Fibroblast of lung (primary cell): ENCODE measurements at places on chromosomes 13 and 19.

GRCh38 chr13:78015782-78016181, 97.2 kb upstream of the EDNRB start:
- DNase-seq = no peak

DNA sequence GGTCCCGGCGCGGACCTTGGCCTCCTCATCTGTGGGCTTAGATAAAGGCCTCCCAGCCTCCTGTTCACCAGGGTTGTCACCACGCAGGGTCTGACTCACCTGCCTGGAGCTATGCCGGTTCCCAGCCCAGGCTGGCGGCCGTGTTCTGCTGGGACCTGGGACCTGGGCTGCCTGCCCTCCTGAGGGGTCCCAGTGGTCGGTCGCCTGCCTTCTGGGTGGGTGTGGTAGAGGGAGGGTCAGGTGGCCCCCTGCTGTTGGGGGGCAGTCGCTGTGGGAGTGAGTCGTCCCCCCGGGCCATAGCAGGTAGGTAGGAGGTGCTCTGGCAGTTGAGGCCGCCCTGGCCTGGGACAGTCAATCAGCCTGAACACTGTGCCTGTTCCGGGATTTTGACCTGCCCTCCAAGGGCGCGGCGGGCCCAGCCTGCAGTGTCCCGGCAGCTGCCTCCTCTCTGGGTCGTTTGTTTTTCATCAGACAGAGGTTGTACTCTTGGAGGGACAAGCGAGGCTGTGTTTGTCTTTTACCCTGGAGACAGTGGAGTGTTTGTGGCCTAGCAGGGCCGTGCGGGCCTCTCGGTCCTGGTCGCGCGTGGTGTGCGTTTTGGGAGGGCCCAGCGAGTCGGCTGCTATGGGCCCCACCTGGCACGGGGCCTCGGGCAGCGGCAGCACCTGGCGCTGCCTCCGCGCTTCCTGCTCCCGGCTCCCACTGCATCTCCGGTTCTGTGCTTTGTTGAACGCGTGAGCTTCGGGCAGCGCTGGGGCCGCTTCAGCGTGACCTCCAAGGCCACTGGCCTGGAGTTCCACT, 2.6 kb downstream of the ADAT3 start:
- DNase-seq = no peak

DNA sequence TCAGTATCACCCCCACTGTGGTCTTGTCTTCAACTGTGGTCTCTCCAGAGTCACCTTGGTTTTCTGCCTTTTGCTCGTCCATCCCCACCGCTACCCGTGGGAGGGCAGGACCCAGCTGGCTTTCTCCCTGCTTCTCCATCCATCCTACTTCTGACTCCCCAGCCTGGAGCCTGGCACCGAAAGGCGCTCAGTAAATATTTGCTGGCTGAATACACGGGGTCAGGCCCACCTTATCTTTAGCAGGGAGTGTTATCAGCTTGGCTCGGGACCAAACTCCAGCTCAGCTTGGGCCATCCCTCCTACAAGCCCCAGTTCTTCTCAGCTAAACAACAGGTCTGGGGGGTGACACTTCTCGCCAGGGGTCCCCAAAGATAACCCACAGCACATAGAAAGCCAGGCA, 62.0 kb upstream of the KLF2 start:
- no peak for DNase-seq

GRCh38 chr19:51458051-51458645, at the start of gene SIGLEC8:
Gene SIGLEC8 (minus strand): TSS chr19:51458454. CDS start chr19:51458387, 67 bp downstream.
- DNase-seq = no peak

GRCh38 chr19:4571305-4571917, 11.9 kb upstream of the SEMA6B start:
- DNase-seq = no peak

- DNase-seq = no peak
Observed at GRCh38 chr19:13783565-13784500, 9.6 kb downstream of the C19orf53 start.

DNA sequence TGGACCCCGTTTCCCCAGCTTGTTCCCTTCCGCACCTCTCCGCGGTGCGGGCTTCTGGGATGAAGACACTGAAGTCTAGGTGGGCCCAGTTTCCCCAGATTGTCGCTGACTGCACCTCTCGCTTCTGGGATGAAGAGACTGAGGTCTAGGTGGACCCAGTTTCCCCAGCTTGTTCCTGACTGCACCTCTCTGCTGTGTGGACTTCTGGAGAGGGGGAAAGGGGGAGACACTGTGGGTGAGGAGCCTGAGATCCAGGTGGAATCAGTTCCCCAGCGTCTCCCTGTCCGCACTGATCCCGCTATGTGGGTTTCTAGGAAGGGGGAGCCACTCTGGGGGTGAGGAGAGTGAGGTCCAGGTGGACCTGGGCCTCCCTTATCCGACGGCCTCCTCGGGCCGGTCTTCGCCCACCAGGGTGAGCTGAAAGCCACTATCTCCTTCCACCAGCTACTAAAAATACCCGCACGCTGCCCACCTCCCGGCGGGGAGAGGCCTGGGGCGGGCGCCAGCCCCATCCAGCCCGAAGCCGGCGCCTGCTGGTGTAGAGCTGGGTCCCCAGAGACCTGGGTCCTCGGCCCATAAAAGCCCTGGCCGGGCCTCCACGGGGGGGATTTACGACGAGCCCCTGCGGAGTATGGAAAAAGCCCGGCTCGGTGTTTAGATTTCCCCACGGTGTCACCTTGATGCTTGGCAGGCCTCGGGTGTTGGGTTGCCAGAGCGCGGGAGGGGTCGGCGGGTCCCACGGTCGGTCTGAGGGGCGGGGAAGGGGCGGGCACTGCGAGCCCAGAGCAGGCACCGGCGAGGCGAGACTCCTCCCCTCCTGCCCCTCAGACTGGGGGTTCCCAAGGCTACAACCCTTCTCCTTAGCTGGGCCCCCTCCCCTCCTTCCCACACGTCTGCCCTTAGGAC, 10.6 kb downstream of the FUT6 start:
- peak; percentile 5 for DNase-seq

- DNase-seq = no peak
Observed at GRCh38 chr19:1012334-1012733, 8.6 kb downstream of the TMEM259 start.

GRCh38 chr13:104532132-104532531, 1465.9 kb upstream of the SLC10A2 start:
- DNase-seq = no peak

DNA sequence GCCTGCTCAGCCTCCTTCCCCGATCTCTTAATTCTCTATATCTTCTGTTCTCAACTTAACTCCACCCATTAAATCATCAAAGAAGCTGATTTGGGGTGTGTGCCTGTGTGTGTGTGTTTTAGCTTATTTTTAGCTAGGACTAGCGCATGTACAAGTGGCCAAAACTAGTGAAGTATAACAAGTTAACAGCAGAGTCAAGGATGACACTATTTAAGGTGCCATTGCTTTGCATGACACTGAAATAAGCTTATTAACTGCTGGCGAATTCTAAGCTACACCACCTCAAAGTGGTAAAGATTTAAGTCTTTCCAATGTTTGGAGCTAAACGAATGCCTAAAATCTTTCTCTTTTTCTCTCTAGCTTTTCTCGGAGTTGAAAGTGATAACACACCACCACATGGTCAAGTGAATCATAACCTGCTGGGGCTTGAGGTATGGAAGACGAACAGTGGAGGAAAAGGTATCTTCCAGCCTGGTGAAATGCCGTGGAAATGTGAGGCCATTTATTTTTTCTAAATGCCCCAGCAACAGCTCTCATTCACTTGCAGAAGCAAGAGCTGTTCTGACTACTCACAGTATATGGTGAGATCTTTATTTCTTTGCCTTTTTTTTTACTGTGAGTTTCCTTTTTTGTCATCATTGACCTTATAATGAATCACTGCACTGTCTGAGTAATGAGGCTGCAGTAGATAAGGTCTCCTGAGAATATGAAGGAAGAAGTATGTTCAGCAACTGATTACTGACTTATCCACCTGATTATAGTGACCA, 570.3 kb downstream of the PCDH9 start:
- DNase-seq = peak; percentile 40

- peak; percentile 66 for DNase-seq
Observed at GRCh38 chr13:97030705-97031452, 36.6 kb upstream of the OXGR1 start.
